HCT116 (cell line): ENCODE measurements at places on chromosomes 1 and 21. TPM values are rescaled to one million over a fixed set of nuclear protein-coding genes. Genes with fewer than 3 reads are reported as not detected.

Gene DNALI1
- 0.64 TPM for total RNA-seq

Gene SPRR3
- not detected for total RNA-seq

Gene SAMSN1
- 0.57 TPM for total RNA-seq

Gene PLPPR4
- total RNA-seq, result 0.42 TPM

Gene ACTL8
- total RNA-seq, result 0.69 TPM

Gene NPR1
- 0.07 TPM for total RNA-seq

Gene TMED5
- 32.6 TPM for total RNA-seq

Gene CD1C
- not detected for total RNA-seq

Gene PPP1R12B
- 14.3 TPM for total RNA-seq

Gene CAMK2N1
- 20.5 TPM for total RNA-seq

Gene CENPF
- total RNA-seq, result 120 TPM

Gene HSD3B2
- total RNA-seq, result 1.4 TPM

Gene HSD3B1
- total RNA-seq, result not detected

Gene FMN2
- total RNA-seq, result not detected

Gene TRPM2
- 28.1 TPM for total RNA-seq

Gene HPDL
- total RNA-seq, result not detected

Gene CFAP45
- 0.59 TPM for total RNA-seq

Gene CNR2
- total RNA-seq, result 0.05 TPM

Gene AADACL3
- total RNA-seq, result not detected

Gene PPFIA4
- 10.8 TPM for total RNA-seq

Gene CBS
- 1.4 TPM for total RNA-seq

Gene LENEP
- total RNA-seq, result 0.42 TPM
